Activated T-cell treated with anti-CD3 and anti-CD28 coated beads for 48 hours (primary cell): ENCODE measurements at places on chromosomes 7 and 10.

GRCh38 chr7:78496096-78496630 lies 697.6 kb downstream of the PHTF2 start:
- no peak for DNase-seq

GRCh38 chr10:79222186-79222585 lies 125.1 kb upstream of the PPIF start:
- no peak for DNase-seq

DNA sequence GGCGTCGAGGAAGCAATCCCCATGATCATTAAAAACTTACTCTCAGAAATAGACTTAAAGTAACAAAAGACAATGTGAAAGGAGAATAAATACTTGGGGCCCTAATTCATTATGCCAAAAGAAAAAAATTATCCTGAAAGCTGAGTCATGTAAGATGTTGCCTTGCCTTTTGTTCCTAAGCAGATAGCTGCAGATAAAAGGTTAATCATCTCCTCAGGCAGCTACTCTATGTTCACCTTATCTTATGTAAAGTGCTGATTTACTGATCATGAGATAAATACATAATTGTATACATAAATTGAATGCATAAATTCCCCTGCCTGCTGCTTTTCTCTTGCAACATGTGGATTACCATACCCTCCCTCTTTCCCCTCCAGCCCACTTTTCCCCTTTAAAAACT lies 28.1 kb upstream of the CREB3L2 start:
- DNase-seq, result no peak

DNA sequence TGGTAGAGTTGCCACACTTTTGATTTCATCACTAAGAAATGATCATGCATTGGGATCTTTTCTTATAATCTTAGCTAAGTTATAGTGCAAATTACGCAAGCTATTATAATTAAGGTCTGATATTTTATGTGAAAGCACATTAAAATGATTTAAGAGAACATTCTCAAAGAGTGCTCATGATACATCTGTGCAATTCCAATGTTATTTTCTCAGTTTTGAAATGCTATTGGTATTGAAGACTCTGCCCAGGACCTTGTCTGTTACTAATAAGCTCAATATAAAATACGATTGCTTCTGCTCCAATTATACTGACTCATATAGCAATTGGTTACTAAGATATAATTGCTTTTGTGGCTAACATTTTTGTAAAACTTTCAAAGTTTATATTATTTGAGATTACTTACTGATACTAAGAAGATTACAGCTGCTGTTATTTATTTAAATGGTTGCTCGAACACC lies 180.9 kb downstream of the ADAM12 start:
- DNase-seq, result no peak

- no peak for DNase-seq
Measured at GRCh38 chr7:75638594-75639070, 100.1 kb downstream of the HIP1 start.

- DNase-seq, result no peak
Measured at GRCh38 chr10:127578259-127578960, 29.3 kb downstream of the NPS start.

GRCh38 chr10:1187151-1187854 lies 131.1 kb downstream of the WDR37 start:
- no peak for DNase-seq

DNA sequence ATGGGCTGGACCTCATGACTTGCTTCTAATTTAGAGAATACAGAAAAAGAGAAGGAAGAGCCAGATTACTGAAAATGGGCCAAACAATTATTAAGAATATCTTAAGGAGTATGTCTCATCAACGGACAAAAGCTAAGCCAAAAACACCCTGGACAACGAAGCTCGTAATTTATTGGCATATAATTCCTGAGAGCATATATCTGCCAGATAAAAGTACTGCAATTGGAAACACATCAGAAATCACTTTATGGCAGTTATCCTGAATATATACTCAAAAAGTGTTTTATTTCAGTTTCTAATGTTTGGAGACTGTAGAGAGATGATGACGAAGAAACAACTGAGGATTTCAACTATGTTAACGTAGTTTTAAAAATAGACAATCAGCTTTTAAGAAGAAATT lies 211.8 kb downstream of the CSTF2T start:
- no peak for DNase-seq

DNA sequence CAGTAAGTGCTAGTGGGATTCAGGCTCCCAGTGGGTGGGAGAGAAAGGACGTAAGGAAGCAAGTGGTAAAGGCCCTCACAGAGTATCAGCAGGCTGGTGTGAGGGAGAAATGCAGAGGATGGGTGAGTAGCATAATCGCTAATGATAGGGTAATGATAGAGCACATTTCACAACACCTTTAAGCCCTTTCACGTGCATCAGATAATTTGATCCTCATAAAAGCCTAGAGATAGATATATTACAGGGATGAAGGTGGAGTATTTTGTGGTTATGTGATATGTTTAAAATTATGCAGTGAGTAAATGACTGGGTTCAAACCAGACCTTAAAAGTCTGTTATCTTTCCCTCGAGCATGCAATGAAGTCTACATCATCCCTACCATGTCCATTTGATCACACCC lies 10.3 kb downstream of the LEP start:
- DNase-seq, result no peak

DNA sequence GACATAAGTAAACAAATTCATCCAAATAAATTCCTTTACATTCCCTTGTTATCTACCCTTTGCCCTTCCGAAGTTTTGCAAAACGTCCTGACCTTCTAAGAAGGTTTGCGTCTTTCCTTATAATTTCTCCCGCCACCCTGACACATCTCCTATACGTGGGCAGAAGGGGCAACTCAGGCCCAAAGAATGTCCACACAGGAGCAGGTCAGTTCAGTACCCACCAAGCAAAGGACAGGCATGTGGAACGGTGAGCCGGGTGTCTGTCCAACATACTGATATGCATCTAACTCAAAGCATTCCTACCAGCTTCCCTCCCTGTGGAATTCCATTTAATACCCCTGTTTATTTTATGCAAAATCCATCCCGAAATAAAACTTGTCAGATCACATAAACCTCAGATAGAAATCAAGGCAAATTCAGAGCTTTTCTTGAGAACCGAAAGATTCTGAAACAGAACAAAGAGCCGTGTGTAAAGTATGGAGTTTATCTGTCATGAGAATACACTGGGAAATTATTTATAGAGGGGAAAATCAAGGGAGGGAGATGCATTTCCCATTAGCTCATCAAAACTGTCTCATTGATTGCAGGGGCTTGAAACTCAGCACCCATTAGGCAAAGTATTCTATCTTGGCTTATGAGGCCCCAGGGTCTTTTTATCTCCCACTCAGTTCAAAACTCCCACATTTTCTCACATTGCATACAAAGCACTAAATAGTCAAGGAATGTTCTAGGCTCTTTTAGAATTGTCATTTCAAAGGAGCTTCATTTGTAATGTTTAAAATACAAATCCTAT lies 85.4 kb downstream of the GPR26 start:
- DNase-seq, result no peak

DNA sequence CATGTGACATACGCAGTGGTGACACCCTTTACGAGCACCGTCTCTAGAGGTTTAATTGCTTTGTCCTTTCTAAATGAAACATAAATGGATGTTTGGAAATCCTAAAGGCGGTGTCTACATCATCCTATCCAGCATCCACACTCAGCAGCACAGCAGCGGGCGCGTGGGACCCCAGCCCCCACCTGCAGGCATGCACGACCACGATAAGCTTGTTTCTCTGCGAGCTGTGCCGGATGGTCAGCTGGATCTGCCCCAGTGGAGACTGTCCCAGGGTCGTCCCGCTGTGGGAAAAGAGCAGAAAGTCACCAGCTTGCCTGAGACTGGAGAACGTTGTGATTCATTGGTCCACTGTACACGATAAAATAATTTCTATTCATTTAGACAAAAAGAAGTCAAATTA lies 34.2 kb upstream of the NCAPG2 start:
- DNase-seq, result no peak

DNA sequence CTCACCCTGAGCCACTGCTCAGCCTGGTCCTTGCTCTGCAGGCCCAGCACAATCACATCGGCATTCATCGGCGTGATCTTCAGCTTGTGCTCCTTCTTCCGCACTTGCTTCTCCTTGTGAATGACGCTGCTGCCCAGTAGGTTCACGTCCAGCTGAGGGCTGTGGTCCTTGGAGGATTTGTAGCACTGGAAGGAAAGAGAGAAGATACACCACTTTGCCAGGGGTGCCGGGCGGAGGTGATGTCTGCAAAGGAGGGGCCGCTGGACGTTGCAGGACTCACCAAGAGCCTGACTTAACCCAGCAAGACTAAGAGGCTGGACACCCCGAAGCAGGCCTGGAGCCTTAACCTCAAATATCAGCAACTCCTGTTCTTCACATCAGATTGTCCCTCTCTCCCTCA lies 74.8 kb downstream of the VWA2 start:
- no peak for DNase-seq

DNA sequence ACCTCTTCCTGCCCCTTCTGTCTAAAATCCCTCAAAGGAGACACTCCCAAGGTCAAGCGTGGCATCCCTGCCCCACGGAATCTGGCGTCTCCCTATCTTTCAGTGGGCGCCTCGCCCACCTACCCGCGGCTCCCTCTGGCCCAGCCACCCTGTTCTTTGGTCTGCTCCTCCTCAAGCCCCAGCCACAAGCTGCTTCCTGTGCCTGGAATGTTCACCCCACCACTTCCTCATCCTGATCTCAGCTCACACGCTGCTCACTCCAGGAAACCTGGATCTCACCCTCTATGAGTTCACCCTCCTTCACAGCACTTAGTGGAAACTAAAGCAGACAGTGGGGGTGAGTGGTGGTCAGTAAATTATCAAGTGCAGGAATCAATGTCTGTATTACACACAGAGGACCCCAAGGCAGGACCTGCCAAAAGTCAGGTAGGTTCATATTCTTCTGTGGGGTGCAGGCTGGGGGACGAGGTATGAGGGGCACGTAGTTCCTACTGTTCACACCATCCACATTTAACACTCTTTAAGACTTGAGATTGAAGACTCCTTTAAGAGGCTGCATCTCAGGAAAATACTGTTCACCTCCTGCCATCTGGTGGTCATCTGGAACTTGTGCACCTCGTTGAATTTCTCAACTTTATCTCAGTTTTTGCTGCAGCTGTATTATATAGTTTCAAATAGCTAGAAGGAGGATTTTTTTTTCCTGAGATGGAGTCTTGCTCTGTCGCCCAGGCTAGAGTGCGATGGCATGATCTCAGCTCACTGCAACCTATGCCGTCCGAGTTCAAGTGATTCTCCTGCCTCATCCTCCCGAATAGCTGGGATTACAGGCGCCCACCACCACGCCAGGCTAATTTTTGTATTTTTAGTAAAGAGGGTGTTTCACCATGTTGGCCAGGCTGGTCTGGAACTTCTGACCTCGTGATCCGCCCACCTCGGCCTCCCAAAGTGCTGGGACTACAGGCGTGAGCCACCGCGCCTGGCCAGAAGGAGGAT lies 166.6 kb downstream of the ARHGAP21 start:
- DNase-seq, result no peak
